ENCODE measurements at places on chromosomes 11 and 22. TPM values are rescaled to one million over a fixed set of nuclear protein-coding genes. Genes with fewer than 3 reads are reported as not detected.
A peak's percentile ranks its signal among the peaks of the same experiment; 100 is the strongest.

GRCh38 chr11:69377953-69378302 lies 84.0 kb downstream of the MYEOV start:
- H3K27me3 ChIP-seq = no peaks in the 10 kb centered on the region
- no peak overlapping the region for H3K27ac ChIP-seq
- DNase-seq = no peak
- H3K4me1 ChIP-seq = peaks cover 30% of the 10 kb centered on the region
- H3K36me3 ChIP-seq = no peaks in the 10 kb centered on the region

DNA sequence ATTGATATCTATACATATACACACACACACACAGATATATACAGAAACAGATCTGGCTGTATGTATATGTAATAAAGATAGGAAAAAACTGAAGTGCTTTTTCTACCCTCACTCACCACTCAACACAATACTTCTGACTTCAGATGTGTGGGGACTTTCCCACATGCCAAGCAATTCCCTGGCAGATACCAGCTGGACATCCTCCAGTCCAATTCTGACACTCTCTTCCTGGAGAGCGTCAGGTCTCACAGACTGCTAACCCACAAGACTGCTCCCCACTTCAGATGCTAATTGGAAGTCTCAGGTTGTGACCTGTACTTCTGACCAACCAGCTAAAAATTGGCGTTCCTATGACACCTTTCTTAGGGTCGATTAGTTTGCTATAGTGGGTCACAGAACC lies 140.6 kb downstream of the ATG16L2 start:
- H3K4me1 ChIP-seq = no peaks in the 10 kb centered on the region
- DNase-seq = no peak
- no peak overlapping the region for H3K4me3 ChIP-seq
- H3K27ac ChIP-seq = no peak overlapping the region

GRCh38 chr11:76684516-76684915 lies 14.0 kb upstream of the LRRC32 start:
- no peak overlapping the region for H3K4me3 ChIP-seq
- H3K36me3 ChIP-seq = no peaks in the 10 kb centered on the region
- H3K27me3 ChIP-seq = no peaks in the 10 kb centered on the region
- H3K27ac ChIP-seq = no peak overlapping the region

DNA sequence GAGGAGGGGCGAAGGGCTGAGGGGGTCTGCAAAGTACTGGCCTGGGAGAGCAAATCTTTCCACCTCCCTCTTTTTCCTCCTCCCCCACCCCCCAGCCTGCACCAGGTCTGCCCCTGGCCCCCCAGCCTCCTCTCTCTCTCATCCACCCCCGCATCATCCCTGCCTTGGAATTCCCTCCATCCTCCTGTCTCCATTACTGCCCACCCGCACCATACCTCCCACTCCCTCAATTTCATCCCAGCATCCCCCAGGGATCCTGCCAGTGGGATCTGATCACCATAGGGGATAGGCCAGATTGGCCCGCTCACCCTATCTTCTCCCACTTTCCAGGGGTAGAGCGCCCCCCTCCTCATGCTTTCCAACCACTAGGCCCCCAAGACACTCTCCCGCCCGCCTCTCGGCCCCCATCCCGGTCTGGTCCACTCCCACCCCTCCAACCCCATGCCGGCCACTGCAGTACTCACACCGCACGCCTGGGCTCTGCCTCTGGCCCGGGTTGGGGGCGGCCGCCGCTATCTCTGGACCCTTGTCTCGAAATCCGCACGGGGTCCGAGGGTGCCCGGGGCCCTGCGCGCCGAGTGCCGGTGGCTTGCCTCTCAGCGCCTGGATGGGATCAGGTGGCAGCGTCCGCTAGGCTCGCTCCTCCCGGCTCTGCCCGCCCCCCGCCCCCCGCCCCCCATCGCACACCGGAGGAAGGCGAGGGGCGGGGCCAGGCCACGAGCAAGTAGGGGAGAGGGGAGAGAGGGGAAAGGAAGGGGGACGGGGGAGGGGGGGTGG lies at the start of gene GAL3ST3:
Gene GAL3ST3, minus strand, starts transcription at position 615 of the 777 bp plus-strand sequence. CDS start 3,746 bp downstream, outside the sequence.
- no peaks in the 10 kb centered on the region for H3K27me3 ChIP-seq
- no peak for DNase-seq
- H3K4me1 ChIP-seq = peaks cover 29% of the 10 kb centered on the region
- H3K27ac ChIP-seq = no peak within 1 kb of the TSS
- H3K36me3 ChIP-seq = no peaks in the 10 kb centered on the region
- H3K4me3 ChIP-seq = peak within 1 kb of the TSS; percentile 23

DNA sequence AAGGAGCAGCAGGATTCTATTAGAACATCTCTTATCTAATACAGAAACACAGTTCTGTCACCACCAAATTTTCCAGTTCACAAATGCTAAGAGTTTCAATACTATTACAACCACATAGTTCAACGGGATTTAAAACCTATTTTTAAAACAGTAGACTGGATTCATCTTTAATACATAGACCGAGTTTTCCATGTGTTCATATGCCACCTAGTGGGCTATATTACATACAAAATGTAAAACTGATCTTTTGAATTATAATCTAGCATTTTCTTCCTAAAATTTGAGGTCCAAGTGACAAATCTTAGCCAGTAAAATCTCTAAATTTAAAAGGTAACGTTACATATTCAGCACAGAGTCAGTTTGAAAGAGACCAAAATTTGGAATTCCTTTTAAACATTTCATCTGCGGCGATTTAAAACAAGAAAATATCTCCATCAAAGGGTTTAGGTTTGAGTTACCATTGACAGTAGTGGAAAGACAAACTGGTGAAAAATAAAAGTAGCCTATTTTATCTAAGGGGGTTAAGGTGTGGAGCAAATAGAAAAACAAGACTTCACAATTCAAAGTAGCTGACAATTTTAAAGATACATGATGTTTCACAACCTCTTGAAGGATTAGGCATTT lies 269.3 kb upstream of the MPPED2 start:
- H3K27me3 ChIP-seq = no peaks in the 10 kb centered on the region
- no peak overlapping the region for H3K4me3 ChIP-seq
- DNase-seq = no peak
- H3K36me3 ChIP-seq = no peaks in the 10 kb centered on the region
- H3K27ac ChIP-seq = no peak overlapping the region
- no peaks in the 10 kb centered on the region for H3K4me1 ChIP-seq

GRCh38 chr11:95571718-95572260 lies 217.8 kb downstream of the FAM76B start:
- no peak overlapping the region for H3K27ac ChIP-seq
- no peak overlapping the region for H3K4me3 ChIP-seq
- H3K36me3 ChIP-seq = no peaks in the 10 kb centered on the region
- peaks cover 15% of the 10 kb centered on the region for H3K4me1 ChIP-seq
- H3K27me3 ChIP-seq = no peaks in the 10 kb centered on the region

DNA sequence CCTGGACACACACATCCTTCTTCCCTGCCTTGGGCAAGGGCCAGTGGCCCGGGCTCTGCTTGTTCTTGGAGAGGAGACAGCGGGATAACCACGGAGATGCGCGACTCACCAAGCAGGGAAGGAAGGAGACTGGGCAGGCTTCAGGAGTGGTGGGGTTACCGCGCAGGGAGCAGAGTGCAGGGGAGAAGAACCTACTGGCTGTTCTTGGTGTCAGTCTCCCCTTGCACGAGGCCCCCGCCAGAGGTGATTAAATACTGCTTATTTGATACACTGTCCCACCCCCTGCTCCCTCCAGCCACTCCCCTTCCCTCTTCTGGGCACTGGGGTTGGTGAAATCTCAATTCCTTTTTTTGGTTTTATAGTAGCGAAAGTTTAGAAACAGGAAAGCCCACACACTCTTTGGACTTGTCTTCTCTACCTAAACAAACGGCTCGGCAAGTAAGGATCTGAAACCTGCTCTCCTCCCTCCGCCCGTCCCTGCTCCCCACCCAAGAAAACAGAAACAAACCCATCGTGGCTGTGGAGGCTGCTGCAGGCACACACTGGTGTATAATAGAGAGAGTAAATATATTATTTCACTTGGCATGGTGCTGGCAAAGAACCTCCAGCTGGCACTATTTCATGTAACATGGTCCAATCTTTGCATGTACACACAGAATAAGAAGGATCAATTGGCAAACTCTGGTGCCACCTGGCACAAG lies 10.8 kb downstream of the LARGE2 start:
- no peak overlapping the region for H3K27ac ChIP-seq
- H3K27me3 ChIP-seq = no peaks in the 10 kb centered on the region
- H3K4me1 ChIP-seq = peaks cover 32% of the 10 kb centered on the region
- no peaks in the 10 kb centered on the region for H3K36me3 ChIP-seq
- peak; percentile 86 for DNase-seq

GRCh38 chr11:78371221-78371891 lies 46.3 kb downstream of the GAB2 start:
- peaks cover 25% of the 10 kb centered on the region for H3K4me1 ChIP-seq
- H3K4me3 ChIP-seq = no peak overlapping the region

Gene USH1C
- total RNA-seq = not detected

Gene OR52N4
- total RNA-seq = not detected

Gene RASSF10
- total RNA-seq = 3.7 TPM

Gene CD82
- total RNA-seq = 91.6 TPM
